Effector memory CD8-positive, alpha-beta T cell (primary cell): ENCODE measurements at places on chromosomes 16 and 17.

- DNase-seq, result no peak
Observed at GRCh38 chr17:40886090-40886489, 1.0 kb upstream of the KRT20 start.

DNA sequence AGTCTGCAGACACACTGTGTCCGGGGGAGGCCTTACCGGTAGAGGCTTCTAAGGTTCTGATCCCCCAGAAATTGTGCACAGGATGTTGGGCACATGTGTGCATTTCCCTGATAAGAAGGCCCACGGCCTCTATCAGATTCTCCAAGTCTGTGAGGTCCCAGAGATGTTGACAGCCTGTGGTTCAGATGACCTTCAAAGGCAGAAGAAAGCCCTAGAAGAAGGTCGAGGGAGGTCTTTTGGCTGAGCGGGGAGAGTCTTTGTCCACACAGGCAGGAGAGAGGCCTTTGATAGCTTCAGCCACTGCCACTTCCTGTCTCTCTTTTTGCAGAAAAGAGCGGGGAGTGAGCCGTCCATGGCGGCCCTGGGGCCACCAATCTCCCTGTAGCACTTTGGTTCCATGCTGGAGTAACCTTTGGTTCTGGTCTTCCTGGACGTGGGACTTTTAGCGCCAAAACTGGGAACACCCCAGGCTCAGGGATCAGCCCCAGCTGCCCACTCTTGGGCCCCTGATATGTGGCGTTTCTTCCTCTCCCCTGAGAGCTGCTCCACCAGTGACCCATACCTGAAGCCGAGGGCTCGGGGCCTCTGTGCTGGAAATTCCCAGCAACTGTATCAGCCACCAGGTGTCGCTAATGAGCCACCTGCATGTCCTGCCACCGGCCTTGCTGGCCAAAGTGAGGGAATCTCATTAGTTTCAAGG is 28.1 kb upstream of the LGALS9 start:
- DNase-seq, result peak; percentile 70

GRCh38 chr17:79395545-79395944 is 215.3 kb downstream of the RBFOX3 start:
- no peak for DNase-seq

GRCh38 chr16:56628486-56629350 is 3.1 kb downstream of the MT1E start:
- DNase-seq, result no peak

GRCh38 chr16:49580751-49581303 is 207.2 kb downstream of the C16orf78 start:
- DNase-seq, result no peak

GRCh38 chr16:56641166-56641565 is 2.7 kb downstream of the MT1A start:
- no peak for DNase-seq

DNA sequence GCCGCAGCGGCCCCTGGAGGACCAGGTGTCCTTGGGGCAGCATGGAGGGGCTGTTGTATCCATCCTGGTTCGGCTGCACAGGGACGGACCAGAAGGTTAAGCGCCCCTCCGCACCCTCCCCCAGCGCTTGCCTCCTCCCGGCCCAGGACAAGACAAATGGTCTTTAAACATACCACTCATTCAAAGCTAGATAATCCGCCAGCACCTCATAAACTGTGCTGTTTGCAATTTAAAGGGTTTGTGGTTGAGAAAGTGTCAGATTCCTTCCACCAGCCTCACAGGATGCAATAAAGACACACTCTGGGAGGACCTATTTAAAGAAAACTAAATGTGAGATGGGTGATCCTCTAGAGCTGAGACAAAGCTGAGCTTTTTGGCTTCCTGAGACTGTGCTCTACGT is 426.2 kb upstream of the EEF2KMT start:
- DNase-seq, result no peak

- DNase-seq, result no peak
Observed at GRCh38 chr17:46072998-46073397, 73.9 kb downstream of the STH start.

DNA sequence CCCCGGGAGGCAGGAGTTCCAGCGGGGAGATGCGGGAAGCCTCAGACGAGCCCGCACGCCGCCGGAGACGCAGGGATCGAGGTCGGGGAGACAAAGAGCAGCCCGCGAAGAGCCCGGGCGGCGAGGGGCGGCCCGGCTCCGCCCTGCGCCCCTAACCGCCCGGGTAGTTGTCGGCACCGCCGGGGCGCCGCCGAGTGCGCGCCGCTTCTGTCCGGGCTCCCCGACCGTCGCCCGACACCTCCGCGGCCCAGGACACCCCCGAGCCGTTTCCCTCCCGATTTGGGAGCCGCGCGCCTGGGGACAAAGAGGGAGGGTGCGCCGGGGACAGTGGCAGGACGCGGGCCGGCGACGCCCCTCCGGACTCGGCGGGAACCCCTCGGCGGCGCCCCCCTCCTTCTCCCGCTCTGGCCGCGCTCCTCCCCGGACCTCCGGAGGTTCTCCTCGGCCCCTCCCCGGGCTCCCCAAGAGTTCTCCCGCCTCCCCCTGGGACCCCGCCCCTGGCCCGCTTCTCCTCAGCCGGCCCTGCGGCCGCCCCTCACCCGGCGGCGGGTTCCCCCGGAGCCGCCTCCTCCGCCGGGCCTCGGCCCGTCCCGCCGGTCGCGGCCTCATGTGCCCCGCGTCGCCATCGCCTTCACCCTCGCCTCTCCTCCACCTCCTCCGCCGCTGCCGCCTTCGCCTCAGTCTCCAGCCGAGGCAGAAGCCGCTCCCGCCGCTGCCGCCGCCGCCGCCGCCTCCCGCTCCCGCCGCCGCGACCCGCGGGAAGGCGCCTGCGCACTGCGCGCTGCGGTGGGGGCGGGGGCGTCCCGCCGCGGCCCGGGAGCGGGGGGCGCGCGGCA is at the start of gene GJC1:
Gene GJC1, minus strand, starts transcription at position 765 of the 836 bp plus-strand sequence. CDS start 24,470 bp downstream, outside the sequence.
- DNase-seq, result no peak

DNA sequence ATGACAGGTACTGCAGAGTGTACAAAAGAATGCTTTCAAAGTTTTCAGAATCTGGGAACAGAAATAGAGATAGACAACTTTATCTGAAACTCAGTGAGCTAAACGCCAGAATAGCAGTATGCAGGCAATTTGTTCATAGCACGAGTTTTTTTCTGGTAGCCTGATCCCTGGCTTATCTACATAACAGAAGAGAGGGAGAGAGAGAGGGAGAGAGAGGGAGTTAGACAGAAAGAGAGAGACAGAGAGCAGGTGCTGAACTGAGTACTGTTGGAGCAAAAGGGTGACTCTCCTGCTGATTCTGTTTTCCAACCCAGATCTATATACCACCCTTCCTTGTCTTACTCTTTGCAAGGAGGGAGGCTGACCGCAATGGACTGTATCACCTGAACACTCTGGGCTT is 388.0 kb upstream of the CA10 start:
- no peak for DNase-seq

GRCh38 chr17:1561420-1562175 is 994 bp downstream of the PITPNA start:
- DNase-seq, result peak; percentile 22
